ENCODE measurements at places on chromosomes 6 and 20.

DNA sequence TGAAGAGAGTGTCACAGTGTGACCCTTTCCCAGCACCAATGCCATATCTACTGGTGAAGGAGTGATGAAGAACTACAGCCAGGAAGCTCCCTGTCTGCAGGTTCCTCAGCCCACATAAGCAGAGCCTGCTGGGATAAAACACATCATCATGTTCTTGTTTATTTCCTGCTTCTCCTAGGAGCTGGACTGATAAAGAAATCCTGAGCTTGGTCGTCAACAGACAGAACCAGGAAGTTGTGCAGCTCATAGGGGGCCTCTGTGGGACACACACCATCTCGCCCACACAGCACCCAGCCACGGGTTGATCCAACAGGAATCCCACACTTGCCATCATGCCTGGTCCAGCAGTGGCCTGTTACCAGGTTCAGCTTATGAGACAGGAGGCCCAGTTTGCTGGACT, 2.8 kb upstream of the CSTL1 start:
- no peak for DNase-seq

GRCh38 chr6:83097204-83097603, 29.7 kb downstream of the DOP1A start:
- no peak for DNase-seq

- DNase-seq: no peak
These were observed 94.9 kb upstream of the POPDC3 start for GRCh38 chr6:105274678-105275077.

DNA sequence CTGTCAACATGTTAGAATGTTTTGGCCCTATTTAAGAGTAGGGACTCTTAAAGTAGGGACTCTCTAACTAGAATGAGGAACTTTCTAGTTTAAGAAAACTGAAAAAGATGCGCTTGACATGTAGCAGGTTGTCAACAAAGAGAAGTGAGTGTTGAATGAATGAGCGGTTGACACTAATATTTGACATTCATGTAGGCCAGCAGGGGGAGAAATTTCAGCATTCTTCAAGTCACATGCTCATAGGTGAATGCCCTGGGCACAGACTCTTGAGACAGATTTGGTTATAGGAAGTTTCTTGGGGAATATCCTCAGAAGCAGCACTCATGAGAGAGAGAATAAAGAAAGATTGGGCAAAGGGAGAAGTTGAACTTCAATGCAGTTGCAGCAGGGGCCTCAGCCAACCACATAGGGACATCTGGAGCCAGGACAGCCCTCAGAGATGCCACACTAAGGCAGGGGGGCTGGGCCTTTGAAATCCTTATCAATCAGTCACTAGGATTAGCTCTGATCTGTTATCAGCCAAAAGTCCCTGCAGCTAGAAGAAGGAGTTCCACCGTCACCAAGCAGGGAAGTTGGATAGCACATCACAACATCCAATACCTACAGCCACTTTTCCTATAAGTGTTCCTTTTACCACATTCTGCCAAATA, 145.1 kb upstream of the FKBP1C start:
- no peak for DNase-seq

DNA sequence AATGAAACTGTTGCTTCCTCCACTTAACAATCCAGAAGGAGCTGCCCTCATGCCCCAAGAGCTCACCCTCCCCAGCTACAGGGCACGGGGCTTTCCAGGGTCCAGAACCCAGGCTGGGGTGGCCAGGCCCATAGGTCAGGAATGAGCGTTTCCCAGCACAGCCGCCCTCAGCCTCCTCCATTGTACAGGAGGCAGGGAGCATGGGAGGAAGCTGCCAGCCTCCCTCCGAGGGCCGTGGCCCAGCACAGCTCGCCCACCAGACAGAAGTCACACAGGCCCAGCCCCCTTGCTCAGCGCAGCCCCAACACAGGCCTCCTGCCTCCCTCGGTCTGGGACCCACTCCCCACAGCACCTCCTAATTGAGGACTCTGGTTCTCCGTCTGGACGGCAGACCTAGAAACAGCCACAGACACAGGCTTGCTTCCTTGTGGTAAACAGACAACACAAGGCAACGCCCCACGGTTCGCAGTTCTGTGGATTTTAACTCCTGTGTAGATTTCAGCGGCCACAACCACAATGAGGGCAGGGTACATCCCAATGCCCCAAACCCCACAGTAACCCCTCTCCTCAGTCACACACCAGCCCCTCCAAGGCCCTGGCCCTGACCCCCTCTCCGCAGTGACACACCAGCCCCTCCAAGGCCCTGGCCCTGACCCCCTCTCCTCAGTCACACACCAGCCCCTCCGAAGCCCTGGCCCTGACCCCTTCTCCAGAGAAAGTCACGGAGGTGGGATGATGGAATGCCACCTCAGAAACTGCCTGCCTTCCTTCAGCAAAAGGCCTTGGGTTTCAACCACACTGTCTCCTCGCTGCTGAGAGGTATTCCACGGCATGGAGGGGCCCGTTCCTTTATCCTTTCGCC, 173.5 kb downstream of the DLL1 start:
- no peak for DNase-seq

Data from C1 segment of cervical spinal cord (tissue), 14 donors.